CD4-positive, alpha-beta memory T cell (primary cell): ENCODE measurements at places on chromosomes 5 and 9.

- no peak for DNase-seq
Observed at GRCh38 chr5:71751422-71751821, 32.3 kb downstream of the CARTPT start.

DNA sequence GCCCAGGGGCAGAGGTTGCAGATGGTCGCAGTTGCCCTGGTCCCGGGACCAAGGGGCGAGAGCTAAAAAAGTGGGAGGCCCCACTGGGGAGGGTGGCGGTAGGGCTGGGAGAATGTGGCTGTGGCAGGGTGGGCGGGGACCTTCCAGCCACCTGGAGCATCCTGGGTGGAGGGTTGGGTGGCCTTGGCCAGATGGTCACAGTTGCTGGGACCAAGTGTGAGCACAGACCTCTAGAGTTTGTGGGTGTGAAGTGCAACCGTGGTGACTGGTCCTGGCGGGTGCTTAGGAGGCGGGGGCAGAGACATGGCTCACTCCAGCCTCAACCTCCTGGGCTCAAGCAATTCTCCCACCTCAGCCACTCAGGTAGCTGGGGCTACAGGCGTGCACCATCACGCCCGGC, 5.7 kb upstream of the TRAF2 start:
- no peak for DNase-seq

- DNase-seq, result peak; percentile 9
Observed at GRCh38 chr5:14895301-14895700, 23.7 kb upstream of the ANKH start.

DNA sequence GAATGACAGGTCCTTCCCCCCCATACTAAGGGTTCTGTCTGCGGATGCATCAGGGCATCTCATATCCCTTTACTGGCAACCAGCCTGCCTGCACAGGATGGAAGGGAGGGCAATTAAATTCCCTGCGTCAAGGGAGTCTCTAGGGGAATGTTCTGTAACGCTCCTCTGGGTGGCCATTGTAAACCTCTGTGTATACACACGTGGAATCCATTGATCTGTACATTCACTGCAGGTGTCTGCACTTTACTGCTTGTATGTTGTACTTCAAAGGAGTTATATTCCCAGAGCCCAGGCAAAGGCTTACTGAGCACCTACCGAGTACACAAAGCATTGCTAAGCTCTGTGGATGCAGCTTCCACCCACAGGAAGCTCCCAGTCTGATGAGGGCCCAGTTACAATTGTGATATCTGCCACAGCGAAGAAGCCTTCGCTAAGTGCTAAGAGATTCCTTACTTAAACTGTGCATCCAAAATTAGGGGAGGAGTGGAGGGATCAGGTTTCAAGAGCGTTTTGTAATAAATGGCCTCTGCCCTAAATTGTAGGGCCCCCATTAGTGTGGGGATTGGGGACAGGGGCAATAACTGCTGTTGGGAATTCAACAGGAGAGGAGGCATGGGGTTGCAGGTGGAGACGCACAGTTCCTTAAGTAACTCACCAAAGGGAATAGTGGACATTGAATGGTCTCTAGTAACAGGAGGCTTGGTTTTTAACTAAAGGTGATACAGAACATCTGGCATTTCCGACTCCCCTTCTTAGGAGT, 1.5 kb upstream of the RETREG1 start:
- DNase-seq, result no peak

DNA sequence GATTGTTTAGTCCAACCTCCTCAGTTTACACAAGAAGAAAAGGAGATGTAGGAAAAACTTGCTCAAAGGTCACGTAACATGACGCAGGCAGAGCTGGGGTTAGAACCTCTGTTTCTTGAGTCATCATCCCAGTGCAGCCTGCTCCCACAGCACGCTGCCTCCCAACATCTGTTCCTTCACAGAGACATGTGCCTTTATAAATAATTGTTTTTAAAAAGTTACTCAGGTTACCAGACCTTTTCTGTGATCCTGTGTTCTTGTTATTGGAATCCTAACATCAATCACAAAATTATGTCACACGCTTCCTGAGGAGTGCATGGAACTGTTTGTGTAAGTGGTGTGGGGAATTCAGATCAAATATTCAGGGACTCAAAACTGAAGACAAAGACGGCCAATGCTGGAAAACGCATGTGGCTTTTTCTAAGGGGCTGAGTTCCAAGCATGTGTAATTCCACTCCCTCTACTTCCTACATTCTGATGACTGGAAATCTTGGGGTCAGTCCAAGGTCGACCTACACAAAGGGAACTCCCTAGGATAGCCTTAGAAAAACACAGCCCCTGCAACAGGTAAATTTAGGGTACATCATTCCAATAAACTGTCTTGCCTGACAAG, 184.3 kb downstream of the TSSK1B start:
- no peak for DNase-seq

DNA sequence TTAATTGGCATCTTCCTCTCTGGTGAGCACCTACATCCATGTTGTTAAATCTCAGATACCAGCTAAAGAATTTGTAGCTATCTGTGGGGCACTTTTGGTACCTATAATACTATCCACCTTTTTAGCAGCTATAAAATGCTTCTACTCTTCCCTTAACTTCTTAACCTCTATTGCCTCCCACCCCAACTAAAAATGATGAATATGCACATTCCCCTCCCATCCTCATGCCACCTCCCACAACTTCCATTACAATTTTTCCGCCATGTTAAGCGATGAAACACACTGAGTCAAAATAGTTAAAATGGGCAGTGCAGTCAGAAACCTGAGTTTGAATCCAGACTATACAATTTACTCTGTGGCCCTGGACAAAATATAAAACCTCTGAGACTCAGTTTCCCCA, 10.1 kb downstream of the SSBP2 start:
- DNase-seq, result no peak

DNA sequence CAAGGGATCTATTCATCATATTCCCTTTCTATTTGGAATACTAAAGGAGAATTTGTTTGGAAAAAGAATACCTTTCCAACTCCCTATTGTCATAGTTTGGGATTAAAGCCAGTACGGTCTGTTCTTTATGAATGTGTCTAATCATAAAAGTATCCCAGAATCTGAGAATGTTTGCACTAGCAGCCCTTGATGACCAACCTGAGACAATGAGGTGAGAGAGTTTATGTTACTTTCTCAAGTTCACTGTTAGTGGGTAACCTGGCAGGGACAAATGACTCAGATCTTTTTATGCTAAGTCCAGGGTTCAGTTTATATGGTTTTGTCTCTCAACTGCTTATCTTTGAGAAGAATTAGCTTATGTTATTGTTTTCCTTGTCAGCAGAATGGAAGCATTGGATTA, 25.3 kb upstream of the TLR4 start:
- DNase-seq, result no peak

- DNase-seq, result no peak
Observed at GRCh38 chr5:313265-313664, 8.2 kb upstream of the AHRR start.

GRCh38 chr9:98192503-98193335, at the start of gene CORO2A:
Gene CORO2A (minus strand): TSS chr9:98192637. CDS start chr9:98157660, 34,977 bp downstream.
- peak; percentile 72 for DNase-seq

- no peak for DNase-seq
Observed at GRCh38 chr9:69307446-69308205, 17.4 kb upstream of the ENTREP1 start.

GRCh38 chr9:132942541-132943182, 1.8 kb downstream of the TSC1 start:
- DNase-seq, result no peak

GRCh38 chr9:138016406-138017187, 139.0 kb downstream of the CACNA1B start:
- no peak for DNase-seq

DNA sequence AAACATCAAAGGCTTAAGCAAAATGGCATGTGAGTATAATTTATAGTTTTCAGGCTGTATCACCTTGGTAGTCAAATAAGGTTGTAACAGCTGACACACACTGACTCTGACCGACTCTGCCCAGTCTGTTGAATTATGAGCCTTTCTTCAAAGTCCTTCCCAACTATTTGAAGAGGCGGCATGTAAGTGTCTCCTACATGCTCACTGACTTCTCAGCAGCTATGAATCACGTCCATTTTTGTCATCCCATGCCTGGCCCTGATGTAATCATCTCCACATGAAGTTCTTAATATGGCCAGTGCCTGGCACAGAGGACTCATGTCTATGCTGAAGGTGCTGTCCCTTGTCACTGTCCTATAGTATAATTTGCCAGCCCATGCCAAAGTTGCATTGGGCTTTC, 5.1 kb upstream of the PTBP3 start:
- no peak for DNase-seq

- DNase-seq, result no peak
Observed at GRCh38 chr5:142820447-142820846, 50.3 kb downstream of the ARHGAP26 start.

DNA sequence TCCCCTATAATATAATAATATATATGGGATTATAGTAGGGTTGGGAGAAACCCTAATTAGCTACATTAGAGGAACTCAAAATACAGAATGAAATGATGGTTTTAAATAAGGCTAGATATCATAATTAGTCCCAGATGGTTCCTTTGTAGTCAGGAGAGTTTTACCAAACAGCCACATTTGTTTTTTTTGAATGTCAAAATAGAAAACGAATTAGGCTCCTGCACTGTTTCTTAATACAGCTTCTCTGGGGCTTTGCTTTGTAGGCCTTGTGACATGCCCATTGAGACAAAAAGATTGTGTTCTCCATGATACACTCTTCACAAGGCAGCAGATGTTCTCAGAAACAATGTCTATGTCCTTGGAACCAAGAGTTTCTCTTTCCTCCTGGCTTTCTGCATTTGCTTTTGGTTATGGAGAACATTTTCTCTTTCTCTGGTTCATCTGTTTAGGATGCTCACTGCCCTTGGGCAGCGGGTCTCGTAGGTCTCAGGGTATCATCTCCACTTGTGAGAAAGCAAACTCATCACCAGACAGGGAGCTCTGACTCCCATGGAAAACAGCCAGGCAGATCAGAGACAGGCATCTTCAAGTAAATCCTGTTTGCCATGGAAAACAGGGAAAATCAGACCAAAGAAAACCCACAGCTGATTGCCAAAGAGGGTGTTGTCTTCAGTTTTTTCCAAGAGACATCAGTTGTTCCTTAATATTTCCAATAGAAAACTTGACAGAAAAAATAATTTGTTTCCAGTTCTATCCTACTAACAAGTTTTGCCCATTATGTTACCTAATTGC, 54.1 kb upstream of the RPS23 start:
- no peak for DNase-seq

GRCh38 chr5:170333161-170333910, 35.8 kb upstream of the LCP2 start:
- peak; percentile 61 for DNase-seq

DNA sequence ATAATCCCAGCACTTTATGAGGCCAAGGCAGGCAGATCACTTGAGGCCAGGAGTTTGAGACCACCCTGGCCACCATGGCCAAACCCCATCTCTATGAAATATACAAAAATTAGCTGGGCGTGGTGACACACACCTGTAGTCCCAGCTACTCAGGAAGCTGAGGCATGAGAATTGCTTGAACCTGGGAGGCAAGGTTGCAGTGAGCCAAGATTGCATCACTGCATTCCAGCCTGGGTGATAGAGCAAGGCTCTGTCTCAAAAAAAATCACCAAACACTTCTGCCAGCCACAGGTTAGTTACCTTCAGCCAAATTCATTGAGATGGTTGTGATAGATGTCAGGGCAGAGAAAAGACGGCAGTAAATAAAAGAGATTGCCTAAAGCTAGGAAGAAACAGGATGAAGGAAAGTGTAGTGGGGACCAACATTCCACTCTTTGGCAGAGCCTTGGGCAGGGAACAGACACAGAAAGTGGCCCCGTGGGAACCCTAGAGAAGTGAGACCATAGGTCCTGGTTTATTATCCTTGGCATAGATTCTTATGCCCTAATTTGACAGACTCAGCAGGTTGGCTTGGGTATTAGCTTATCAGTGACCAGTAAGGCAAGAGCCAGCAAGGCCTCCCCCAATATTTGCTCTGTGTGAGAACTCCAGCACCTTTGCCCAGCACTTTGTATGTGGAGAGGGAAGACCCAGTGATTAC, 5.5 kb upstream of the CEP120 start:
- no peak for DNase-seq

DNA sequence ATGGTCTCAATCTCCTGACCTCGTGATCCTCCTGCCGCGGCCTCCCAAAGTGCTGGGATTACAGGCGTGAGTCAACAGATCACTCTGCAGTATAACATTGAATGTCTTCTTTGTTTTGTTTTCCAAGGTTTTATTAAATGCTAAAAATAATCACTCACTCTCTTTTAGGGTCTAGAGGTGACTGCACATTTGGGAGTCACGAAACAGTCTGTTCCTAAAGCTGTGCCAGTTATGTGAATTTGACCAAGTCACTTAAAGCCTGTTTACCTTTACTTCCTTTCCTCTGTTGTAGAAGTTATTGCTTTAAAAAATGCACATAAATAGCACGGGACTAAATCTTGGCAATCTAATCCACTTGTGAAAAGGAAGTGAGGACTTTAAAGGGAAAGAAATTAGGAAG, 304.9 kb upstream of the PTGER4 start:
- no peak for DNase-seq

- DNase-seq, result no peak
Observed at GRCh38 chr9:134548618-134549017, 93.0 kb upstream of the COL5A1 start.

- DNase-seq, result no peak
Observed at GRCh38 chr9:5195463-5195862, 10.0 kb upstream of the INSL6 start.

GRCh38 chr5:92942762-92943161, 638.3 kb downstream of the NR2F1-AS1 start:
- DNase-seq, result no peak

DNA sequence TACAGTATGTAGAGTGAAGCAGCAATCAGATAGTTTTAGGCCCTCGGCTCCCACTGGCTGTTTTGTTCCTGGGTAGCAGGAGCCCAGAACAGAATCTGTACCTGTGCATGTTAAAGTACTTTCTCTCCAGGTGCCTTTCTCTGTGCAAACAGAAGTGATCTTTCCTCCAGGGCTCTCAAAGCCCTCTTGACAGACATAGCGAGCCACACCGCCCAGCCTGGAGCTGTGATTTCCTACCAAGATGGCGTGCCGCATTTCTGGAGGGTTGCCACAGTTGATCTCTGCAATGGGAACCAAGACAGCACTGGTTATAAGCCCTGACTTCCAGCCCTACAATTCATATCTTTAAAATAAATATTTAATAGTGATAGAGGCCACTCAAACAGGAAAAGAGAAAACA, 50.9 kb downstream of the SUSD1 start:
- DNase-seq, result no peak

GRCh38 chr5:60677850-60678664, 21.9 kb downstream of the DEPDC1B start:
- peak; percentile 27 for DNase-seq

- no peak for DNase-seq
Observed at GRCh38 chr9:16728137-16728508, 142.3 kb downstream of the BNC2 start.

DNA sequence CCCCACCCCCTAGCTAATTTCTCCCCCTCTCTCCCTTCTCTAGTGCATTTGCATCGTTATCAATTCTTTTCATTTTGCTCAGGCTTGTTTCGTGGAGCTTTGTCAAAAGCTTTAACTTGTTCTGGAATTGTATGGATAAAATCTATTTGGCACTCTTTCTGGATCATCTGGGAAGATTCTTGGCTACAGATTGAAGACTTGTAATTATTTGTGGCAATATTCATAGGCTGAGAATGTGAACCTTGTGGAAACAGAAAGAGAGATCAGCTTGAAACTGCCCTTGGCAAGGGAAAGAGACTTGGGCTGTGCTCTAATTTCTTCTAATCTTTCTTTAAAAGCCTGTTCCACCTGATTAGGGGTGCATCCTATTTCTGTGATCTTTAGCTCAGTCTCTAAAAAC, 340.6 kb upstream of the DAB2 start:
- no peak for DNase-seq
